ENCODE measurements at places on chromosomes 5 and 9. TPM values are rescaled to one million over a fixed set of nuclear protein-coding genes. Genes with fewer than 3 reads are reported as not detected.

Gene OTP
- total RNA-seq, result not detected

Gene AGGF1
- total RNA-seq, result 37.5 TPM

Gene SOX30
- 0.15 TPM for total RNA-seq

Gene GRM6
- not detected for total RNA-seq

Gene DMRT3
- not detected for total RNA-seq

Gene MYMK
- total RNA-seq, result not detected

Gene MOB3B
- 3.1 TPM for total RNA-seq

Gene ARL14EPL
- not detected for total RNA-seq

Gene CDX1
- 6.6 TPM for total RNA-seq

Gene IRX4
- not detected for total RNA-seq

Gene NUTM2F
- total RNA-seq, result not detected

Gene FOXD4L4
- total RNA-seq, result not detected

Gene CTXN3
- not detected for total RNA-seq

Gene FGD3
- total RNA-seq, result 14.7 TPM

Gene F12
- 52.9 TPM for total RNA-seq

Gene PCDHAC2
- 0.10 TPM for total RNA-seq

Gene C5orf63
- total RNA-seq, result 8.1 TPM

Gene SHOC1
- total RNA-seq, result not detected

Gene DNAJB5
- total RNA-seq, result 2.1 TPM

Gene MEF2C
- 0.08 TPM for total RNA-seq

Gene SPAAR
- 0.23 TPM for total RNA-seq
